ENCODE measurements at places on chromosomes 3 and 15.

DNA sequence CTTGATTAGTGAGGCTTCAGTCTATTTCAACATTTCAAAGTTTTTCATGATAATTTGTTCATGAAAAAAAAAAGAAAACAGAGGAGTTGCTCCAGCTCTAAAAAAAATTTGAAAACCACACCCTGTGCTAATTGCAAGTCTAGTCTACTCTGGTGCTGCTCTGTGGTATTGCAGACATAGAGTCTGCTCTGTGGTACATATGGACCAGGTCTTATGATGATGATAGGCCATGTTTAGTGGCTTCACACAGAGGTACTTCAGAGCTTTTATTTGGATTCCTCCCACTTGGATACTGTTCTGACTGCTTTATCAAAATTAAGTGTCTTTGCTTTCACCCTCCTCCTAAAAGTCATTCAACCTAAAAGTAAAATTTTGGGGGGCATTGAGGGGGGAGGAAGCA is 160.8 kb downstream of the ALCAM start:
- DNase-seq = no peak

GRCh38 chr3:31213869-31214486 is 318.7 kb upstream of the STT3B start:
- no peak for DNase-seq

GRCh38 chr3:111848283-111848682 is 10.8 kb upstream of the PHLDB2 start:
- no peak for DNase-seq

GRCh38 chr3:120682095-120682681 is at the start of gene HGD:
Gene HGD, minus strand, starts transcription at chr3:120682239. Its CDS starts 128 bp downstream, at chr3:120682111.
- no peak for DNase-seq

DNA sequence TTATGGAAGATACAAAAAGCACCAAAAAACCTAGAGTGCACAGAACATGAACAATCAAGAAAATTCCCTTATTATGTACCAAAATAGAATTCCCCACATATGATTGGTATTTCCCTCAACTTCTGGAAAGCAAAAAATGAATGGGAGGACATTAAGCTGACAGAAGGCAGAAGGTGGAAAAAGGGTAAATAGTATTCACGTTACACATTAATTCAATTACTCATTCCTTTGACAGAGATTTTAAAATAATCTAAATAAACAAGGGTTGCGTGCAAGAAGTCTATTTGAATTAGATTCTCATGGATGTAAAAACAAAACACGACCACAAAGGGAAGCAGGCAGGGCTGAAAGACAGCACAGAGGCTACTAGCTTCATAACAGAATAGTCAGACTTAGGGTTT is 260.5 kb upstream of the ZPLD1 start:
- DNase-seq = no peak

- DNase-seq = no peak
Observed at GRCh38 chr3:31029706-31030105, 135.2 kb upstream of the GADL1 start.

DNA sequence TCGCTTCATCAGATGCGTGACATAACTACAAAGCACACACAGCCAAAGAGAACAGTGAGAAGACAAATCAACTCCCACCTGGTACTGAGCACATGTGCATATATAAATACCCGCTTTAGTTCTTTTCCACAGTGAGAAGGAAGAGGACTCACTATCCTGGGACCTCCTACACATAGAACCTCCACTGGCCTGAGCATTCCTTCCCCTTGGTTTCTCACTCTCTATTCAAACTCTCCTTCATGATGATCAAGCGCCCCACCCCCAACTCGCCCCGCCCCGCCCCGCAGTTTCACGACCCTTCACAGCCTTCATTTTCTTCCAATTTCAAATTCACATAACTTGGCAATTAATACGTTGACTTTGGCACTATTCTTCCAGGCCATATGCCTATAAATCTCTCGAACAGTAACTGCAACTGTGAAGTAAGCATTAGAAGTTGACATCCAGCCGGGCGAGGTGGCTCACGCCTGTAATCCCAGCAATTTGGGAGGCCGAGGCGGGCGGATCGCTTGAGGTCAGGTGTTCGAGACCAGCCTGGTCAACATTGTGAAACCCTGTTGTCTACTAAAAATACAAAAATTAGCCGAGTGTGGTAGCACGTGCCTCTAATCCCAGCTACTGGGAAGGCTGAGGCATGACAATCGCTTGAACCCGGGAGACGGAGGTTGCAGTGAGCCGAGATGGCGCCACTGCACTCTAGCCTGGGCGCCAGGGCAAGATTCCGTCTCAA is 1.1 kb downstream of the RPS17 start:
- DNase-seq = no peak

GRCh38 chr3:195159117-195159813 is 111.7 kb downstream of the XXYLT1 start:
- DNase-seq = no peak

- DNase-seq = no peak
Observed at GRCh38 chr3:117411971-117412370, 702.4 kb downstream of the TUSC7 start.

- peak; percentile 60 for DNase-seq
Observed at GRCh38 chr15:99324082-99324620, 72.9 kb downstream of the LRRC28 start.

DNA sequence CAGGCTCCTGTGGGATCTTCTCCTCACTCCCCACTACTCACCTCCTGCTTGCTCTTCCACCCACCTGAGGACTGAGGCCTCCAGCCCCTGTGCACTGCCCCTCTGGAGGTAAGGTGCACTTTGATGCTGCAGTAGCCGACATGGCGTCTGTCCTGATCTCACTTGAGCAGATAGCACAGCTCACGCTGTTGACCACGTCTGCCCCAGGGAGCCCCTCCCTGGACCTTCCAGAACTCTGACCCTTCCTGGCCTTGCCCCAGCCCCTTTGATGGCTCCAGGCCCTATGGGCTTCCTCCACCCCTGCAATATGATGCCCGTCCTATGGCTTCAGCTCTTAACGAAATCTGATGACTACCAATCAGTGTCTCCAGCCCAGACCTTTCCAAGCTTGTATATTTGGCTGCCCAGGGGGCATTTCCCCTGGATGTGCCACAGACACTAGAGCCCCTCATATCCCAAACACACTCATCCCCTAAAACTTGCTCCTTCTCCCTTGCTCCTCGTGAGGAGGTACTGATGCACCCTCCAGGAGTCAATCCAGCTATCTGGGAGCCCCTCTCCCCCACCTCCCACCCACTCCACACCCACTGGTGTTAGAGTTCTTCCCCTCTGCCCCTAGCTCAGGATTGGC is 27.1 kb downstream of the KY start:
- no peak for DNase-seq

GRCh38 chr3:158696618-158697017 is 24.2 kb upstream of the LXN start:
- DNase-seq = no peak
